SJSA1 (cell line): ENCODE measurements at places on chromosomes 13 and 19. TPM values are rescaled to one million over a fixed set of nuclear protein-coding genes. Genes with fewer than 3 reads are reported as not detected.

GRCh38 chr13:60787083-60787482, 390.1 kb downstream of the TDRD3 start:
- DNase-seq, result no peak
- H3K36me3 ChIP-seq, result no peaks in the 10 kb centered on the region
- H3K27me3 ChIP-seq, result no peaks in the 10 kb centered on the region
- no peaks in the 10 kb centered on the region for H3K4me1 ChIP-seq
- no peak overlapping the region for H3K27ac ChIP-seq
- no peak overlapping the region for H3K4me3 ChIP-seq

DNA sequence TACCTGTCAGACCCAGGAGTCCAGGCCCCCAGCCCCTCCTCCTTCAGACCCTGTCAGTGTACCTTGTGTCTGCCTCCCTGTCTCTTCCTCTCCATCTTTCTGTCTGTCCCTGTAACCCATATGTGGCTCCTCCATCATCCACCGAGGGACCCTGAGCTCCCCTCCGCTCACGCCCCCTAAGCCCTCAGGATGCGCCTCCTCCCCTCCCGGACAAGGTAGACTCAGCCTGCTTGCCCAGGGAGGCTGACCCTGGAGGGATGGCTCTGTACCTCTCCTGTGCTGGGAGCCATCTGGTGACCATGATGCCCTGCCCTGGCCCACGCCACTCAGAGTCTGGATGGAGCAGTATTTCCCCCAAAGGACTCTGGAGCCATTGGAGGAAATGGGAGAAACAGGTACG, 1.0 kb upstream of the CAPN12 start:
- H3K27me3 ChIP-seq, result no peaks in the 10 kb centered on the region
- no peaks in the 10 kb centered on the region for H3K36me3 ChIP-seq
- no peak for DNase-seq

The PTGER1 gene
- total RNA-seq, result not detected in 2 replicates

- H3K4me1 ChIP-seq, result no peaks in the 10 kb centered on the region
- H3K36me3 ChIP-seq, result peaks cover 73% of the 10 kb centered on the region
- no peak overlapping the region for H3K27ac ChIP-seq
- no peaks in the 10 kb centered on the region for H3K27me3 ChIP-seq
- DNase-seq, result no peak
These were observed 155.5 kb downstream of the COL4A1 start for GRCh38 chr13:110151462-110151861.

The PLIN5 gene
- total RNA-seq, result not detected in 2 replicates

The AXL gene
- 181 and 224 TPM in 2 replicates for total RNA-seq

The HIPK4 gene
- total RNA-seq, result 0.08 TPM in 1 of 2 replicates, not detected in the other

DNA sequence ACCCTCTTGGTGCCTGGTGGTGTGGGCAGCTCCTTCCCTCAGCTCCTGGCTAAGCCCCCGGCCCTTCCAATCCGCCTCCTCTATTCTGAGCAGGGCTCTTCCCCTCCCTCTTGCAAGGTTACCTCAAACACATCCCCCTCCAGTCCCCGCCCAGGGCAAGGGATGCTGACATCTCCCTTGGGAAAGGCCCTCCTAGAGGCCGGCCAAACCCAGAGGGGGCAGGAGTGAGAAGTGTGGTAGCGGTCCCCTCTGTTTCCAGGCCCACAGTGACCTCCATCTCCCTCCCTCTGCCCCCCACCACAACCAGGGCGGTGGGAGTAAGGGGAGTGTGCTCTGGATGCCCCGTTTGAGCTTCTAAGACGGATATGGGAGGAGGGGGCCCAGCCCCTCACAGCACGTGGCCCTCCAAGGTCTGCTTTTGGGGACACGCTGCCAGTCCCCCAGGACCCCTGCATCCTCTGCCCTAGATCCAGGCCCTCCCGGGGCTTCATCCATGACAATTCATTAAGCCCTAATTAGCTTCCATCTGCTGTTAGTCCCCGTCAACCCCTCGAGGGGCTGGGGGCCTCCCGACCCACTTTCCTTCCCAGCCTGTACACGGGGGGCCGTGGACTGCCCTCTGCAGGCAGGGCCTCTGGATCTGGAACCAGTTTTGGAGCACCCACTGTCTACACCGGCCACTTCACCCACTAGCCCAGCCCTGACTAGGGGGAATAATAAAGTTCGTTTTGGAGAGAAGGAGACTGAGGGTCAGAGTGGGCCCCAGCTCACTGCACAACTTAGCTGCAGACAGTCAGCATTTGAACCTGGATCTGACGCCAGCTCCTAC, 2.3 kb downstream of the LINGO3 start:
- H3K27me3 ChIP-seq, result peaks cover 25% of the 10 kb centered on the region
- peaks cover 3% of the 10 kb centered on the region; the same call in 1 of the 2 replicates for H3K4me1 ChIP-seq
- H3K36me3 ChIP-seq, result no peaks in the 10 kb centered on the region
- DNase-seq, result no peak

The TEX26 gene
- total RNA-seq, result not detected in 2 replicates

The IGFL1 gene
- total RNA-seq, result not detected in 2 replicates

The ZNF234 gene
- total RNA-seq, result 4.5 and 7.1 TPM in 2 replicates

GRCh38 chr13:95207769-95208366, 93.4 kb downstream of the ABCC4 start:
- H3K27me3 ChIP-seq, result no peaks in the 10 kb centered on the region
- H3K4me1 ChIP-seq, result no peaks in the 10 kb centered on the region
- H3K36me3 ChIP-seq, result 0 out of 2 replicates have a peak, but pooled peaks cover 4% of the 10 kb centered on the region
- H3K4me3 ChIP-seq, result no peak overlapping the region
- no peak overlapping the region for H3K27ac ChIP-seq

- H3K27ac ChIP-seq, result no peak overlapping the region
- no peak for DNase-seq
- H3K27me3 ChIP-seq, result no peaks in the 10 kb centered on the region
- H3K36me3 ChIP-seq, result no peaks in the 10 kb centered on the region
- peaks cover 10% of the 10 kb centered on the region for H3K4me1 ChIP-seq
These were observed 25.5 kb downstream of the FGF21 start for GRCh38 chr19:48780631-48781391.

GRCh38 chr13:109656206-109656605, 130.2 kb downstream of the IRS2 start:
- H3K27ac ChIP-seq, result no peak overlapping the region
- no peaks in the 10 kb centered on the region for H3K4me1 ChIP-seq
- no peaks in the 10 kb centered on the region for H3K36me3 ChIP-seq
- H3K4me3 ChIP-seq, result no peak overlapping the region
- DNase-seq, result no peak

DNA sequence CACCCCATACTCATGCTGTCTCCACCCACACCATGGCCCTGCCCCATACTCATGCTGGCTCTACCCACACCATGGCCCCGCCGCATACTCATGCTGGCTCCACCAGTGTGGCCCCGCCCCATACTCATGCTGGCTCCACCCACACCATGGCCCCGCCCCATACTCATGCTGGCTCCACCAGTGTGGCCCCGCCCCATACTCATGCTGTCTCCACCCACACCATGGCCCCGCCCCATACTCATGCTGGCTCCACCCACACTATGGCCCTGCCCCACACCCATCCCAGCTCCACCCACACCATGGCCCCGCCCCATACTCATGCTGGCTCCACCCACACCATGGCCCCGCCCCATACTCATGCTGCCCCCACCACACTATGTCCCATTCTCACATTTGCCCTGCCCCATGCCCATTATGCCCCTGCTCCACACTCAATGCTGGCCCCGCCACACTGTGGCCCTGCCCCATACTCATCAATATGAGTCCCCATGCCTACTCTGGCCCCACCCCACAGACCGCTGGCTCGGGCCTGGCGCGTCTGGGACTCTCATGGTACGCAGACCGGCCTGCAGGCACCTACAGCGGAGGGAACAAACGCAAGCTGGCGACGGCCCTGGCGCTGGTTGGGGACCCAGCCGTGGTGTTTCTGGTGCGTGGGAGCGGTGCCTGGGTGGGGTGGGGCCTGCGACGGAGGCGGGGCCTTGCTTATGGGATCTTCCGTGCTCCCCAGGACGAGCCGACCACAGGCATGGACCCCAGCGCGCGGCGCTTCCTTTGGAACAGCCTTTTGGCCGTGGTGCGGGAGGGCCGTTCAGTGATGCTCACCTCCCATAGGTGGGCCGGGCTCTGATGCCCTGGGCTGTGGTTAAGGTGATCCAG, 3.7 kb upstream of the ARHGAP45 start:
- H3K36me3 ChIP-seq, result no peaks in the 10 kb centered on the region
- H3K27ac ChIP-seq, result no peak overlapping the region
- DNase-seq, result no peak
- H3K4me1 ChIP-seq, result peaks cover 26% of the 10 kb centered on the region

DNA sequence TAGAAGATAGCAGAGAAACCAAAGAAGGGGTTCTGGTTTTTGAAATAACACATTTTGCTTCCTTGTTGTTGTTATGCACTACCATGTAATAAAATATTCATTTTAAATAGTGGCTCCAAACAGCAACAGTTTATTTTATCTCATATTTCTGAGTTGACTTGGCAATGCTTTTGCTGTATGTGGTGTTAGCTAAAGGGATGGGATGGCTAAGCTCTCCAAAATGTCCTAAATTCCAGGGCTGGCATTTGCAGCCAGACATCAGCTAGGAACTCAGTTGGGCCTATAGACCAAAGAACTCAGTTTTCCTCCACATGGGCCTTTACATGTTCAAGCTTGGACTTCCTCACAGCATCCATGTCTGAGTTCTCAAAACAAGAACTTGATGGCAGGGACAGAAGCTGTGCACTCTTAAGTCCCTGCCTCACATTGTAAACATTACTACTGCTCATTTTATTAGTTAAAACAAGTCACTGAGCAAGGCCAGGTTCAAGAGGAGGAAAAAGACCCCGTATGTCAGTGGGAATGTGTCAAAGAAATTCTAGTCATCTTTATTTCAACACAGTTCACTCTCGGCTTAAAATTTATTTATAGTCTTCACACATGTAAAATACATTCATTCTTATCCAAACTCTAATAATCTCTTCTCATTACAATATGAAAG, 819.3 kb upstream of the PCDH20 start:
- no peaks in the 10 kb centered on the region for H3K36me3 ChIP-seq
- H3K4me1 ChIP-seq, result no peaks in the 10 kb centered on the region
- no peak overlapping the region for H3K27ac ChIP-seq

The RPL36 gene
- total RNA-seq, result 527 and 600 TPM in 2 replicates

DNA sequence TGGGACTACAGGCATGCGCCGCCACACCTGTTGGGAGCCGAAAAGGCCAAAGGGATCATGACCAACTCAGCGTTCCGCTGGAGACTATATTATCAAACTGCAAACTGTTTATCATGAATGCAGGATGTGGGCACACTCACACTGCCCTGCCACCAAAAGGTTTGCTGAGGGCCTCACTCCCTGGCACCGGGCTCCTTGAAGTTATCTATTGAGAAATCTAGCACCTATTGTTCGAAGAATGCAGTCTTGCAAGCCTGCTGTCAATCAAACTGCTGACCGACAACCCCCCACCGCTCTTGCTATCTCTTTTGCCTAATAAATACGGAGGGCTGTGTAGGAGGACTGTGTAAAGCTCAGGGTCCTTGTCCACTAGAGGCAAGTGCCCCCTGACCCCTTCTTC, 5.2 kb upstream of the ZNF836 start:
- peaks cover 5% of the 10 kb centered on the region for H3K4me1 ChIP-seq
- DNase-seq, result no peak
- H3K36me3 ChIP-seq, result no peaks in the 10 kb centered on the region
- no peaks in the 10 kb centered on the region for H3K27me3 ChIP-seq
- no peak overlapping the region for H3K27ac ChIP-seq
- no peak overlapping the region for H3K4me3 ChIP-seq

The LRRC8E gene
- total RNA-seq, result 1.9 and 2.1 TPM in 2 replicates

The IZUMO4 gene
- 1.9 TPM in 1 of 2 replicates, not detected in the other for total RNA-seq

The DIRAS1 gene
- not detected in 2 replicates for total RNA-seq

- no peaks in the 10 kb centered on the region for H3K27me3 ChIP-seq
- no peak overlapping the region for H3K4me3 ChIP-seq
- no peaks in the 10 kb centered on the region for H3K36me3 ChIP-seq
- no peak overlapping the region for H3K27ac ChIP-seq
These were observed 9.4 kb upstream of the ZNF227 start for GRCh38 chr19:44202974-44203373.

DNA sequence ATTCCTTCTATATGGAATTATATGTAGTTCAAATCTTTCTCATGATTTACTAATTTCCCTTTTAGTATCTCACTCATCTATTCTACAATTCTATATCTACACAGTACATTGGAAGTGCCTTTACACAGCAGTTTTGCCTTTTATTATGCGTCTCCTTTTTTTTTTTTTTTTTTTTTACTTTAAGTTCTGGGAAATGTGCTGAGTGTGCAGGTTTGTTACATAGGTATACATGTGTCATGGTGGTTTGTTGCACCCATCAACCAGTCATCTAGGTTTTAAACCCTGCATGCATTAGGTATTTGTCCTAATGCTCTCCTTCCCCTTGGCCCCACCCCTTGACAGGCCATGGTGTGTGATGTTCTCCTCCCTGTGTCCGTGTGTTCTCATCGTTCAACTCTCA, 1150.1 kb upstream of the PRR20A start:
- H3K4me1 ChIP-seq, result no peaks in the 10 kb centered on the region
- no peak for DNase-seq
- H3K4me3 ChIP-seq, result no peak overlapping the region
- H3K27ac ChIP-seq, result no peak overlapping the region

The CC2D1A gene
- 12.3 and 18.3 TPM in 2 replicates for total RNA-seq

- H3K4me1 ChIP-seq, result no peaks in the 10 kb centered on the region
- H3K36me3 ChIP-seq, result no peaks in the 10 kb centered on the region
These were observed 136.8 kb downstream of the DCLK1 start for GRCh38 chr13:35994131-35994966.

DNA sequence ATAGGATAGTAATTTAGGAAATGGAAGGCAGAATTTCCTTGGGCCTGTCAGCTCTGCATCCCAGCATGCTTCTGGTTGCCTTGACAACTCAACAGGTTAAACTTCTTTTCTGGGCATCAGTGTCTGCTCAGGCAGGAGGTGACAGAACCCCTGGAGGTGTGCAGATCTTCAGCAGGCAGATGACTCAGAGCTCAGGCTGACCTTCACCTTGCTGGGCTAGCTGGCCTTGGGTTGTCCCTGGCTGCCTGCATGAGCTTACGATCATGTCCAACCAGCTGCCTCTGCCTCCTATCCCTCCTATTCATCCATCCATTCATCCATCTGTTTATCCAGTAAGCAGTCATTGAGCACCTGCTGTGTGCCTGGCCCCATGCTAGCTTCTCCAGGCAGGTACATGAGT, 81.2 kb upstream of the KCTD15 start:
- H3K4me1 ChIP-seq, result no peaks in the 10 kb centered on the region
- DNase-seq, result no peak
- H3K27ac ChIP-seq, result no peak overlapping the region
- no peak overlapping the region for H3K4me3 ChIP-seq

DNA sequence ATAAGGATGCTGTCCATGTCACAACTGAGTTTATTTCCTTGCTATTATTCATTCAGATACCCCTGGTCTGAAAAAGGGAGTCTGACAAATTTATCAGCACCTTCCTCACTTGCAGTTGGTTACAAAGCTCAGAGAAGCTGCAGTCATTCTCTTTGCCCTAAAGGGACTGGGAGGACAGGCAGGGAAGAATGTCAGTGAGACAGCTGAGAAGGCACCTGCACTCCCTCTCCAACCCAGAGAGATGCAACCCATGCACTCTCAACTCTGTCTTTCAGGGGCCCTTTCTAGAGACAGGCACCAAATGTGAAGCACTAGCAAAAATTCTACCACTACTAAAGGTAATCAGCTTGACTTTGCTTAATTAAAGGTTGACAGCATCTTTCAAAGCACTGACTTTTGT, 83.3 kb downstream of the CRYL1 start:
- no peak overlapping the region for H3K27ac ChIP-seq
- no peak overlapping the region for H3K4me3 ChIP-seq
- DNase-seq, result no peak
- H3K27me3 ChIP-seq, result no peaks in the 10 kb centered on the region
- H3K4me1 ChIP-seq, result no peaks in the 10 kb centered on the region

GRCh38 chr13:26991508-26992181, 180.0 kb downstream of the USP12 start:
- H3K27me3 ChIP-seq, result no peaks in the 10 kb centered on the region
- H3K27ac ChIP-seq, result no peak overlapping the region
- H3K4me1 ChIP-seq, result peaks cover 14% of the 10 kb centered on the region
- DNase-seq, result peak; percentile 38

GRCh38 chr19:4069331-4069959, 2.7 kb upstream of the ZBTB7A start:
- no peak for DNase-seq
- 0 out of 2 replicates have a peak, but pooled peaks cover 4% of the 10 kb centered on the region for H3K27me3 ChIP-seq
